CD8-positive, alpha-beta memory T cell (primary cell): ENCODE measurements at places on chromosomes 5 and 9.

DNA sequence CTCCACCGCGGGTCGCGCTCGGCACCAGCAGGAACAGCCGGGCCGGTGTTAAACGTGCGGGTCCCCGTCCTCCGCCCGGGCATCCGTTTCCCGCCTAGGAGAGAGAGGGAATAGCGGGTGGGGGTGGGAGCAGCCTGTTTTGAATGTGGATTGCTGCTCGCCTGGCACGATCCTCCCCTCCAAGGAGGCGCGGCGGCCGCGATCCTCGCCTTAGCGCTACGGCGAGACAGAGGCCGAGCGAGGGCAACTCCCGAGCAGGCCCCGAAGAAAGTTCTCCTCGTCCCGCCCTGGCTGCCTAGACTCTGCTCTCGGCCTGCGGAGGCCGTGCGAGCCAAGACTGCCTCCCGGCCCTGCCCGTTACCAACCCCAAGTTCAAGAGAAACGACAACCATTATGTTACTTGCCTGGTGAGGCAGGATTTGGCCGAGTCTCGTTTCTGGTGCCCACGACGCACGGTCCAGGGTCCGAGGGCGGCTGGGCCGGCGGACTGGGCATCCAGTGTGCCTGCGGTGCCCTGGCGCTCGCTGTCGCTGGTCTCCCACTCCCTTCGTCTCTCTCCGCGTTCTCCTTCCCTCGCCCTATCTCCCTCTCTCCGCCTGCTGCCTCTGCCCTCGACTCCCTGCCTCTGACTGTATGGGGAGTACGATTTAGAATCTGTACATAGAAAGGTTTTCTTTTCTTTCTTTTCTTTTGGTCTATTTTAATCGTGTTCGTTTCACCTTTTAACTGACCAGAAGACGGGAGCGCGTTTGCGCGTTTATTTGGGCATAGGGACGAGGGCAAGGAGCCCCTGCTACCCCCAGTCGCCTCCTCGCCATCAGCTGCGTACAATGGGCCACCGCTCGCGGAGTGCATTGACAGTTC lies 724 bp downstream of the NR2F1-AS1 start:
- no peak for DNase-seq

DNA sequence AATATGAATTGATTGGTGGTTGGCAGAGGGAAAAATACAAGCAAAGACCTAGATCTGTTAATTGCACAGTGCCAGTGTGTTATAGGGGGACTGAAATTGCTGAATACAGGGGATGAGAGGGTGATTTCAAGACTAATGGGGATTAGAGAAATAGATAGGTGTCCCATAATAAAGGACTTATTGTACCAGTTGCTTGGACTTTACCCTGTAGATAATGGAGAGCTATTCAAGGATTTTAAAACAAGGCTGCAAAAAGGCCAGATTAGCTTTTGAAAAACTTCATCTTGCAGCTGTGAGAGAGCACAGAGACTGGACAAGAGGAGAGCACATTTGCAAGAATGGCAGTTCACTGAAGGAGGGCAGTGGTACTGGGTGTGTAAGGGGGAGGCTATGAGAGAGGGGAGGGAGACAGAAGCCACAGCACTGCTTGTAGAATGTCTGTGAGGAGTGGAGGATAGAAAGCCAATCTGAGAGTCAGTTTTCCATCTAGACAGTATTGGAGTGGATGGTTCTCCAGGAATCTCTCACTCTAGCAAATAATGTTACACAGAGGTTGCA lies 28.8 kb upstream of the SCAMP1 start:
- no peak for DNase-seq

DNA sequence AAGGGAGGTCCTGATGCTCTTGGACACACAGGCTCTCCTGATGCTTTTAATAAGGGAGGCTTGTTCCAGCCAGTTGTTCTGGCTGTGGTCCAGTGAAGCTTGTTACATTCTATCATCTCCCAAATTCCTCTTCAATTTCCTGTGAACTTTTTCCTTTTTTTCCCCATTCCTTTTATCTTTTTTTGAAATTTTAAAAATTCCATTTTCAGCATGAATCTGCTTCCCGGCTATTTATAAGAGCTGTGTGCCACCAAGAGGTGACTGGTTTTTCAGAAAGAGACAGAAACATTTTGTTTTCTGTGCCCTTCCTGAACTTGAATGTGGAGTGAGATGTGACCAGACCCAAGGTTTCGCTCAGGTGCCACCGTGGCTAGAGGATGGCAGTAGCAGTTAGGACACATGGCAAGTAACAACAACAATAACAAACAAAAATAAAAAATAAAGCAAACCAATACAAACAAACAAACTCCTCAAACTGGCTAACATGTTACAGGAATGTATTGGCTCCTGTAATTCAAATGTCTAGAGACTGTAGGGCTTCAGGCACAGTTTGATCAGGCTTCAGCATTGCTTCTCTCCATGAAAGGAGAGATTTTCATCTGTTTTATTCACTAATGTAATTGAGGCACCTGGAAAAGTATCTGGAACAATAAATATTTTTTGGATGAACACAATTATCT lies 121.1 kb downstream of the BOD1 start:
- DNase-seq, result no peak

DNA sequence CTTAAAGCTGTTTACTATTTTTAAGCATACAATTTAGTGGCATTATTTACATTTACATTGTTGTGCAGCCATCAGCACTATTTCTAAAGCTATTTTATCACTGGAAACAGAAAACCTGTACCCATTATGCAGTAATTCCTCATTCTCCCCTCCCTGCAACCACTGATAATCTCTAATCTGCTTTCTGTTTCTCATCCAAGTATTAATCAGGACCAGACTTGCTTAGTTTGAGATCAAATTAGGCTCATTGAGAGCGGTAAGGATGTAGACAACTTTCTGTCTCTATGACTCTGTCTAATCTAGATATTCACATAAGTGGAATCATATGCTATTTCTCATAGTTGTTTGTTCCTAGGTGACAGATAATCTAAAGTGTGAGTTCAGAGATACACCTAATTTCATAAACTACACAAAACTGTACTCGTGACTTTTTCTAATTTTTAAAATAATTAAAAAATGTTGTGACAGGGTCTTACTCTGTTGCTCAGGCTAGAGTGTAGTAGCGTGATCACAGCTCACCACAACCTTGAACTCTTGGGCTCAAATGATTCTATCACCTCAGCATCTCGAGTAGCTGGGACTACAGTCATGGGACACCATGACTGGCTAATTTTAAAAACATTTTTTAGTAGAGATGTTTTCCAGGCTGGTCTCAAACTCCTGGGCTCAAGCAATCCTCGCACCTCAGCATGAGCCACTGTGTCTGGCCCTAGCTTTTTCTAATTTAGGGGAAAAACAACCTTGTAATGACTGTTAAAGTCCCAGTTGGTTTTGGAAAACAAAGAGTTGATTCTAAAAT lies 37.6 kb downstream of the BDP1 start:
- no peak for DNase-seq

GRCh38 chr5:148684528-148684927 lies 30.2 kb upstream of the HTR4 start:
- DNase-seq, result no peak

GRCh38 chr9:105051897-105052296 lies 123.9 kb upstream of the ABCA1 start:
- no peak for DNase-seq

GRCh38 chr5:139138809-139139208 lies 59.4 kb downstream of the SIL1 start:
- no peak for DNase-seq

GRCh38 chr5:140239939-140240700 lies 62.8 kb downstream of the PFDN1 start:
- peak; percentile 11 for DNase-seq
